ENCODE measurements at places on chromosomes 13 and 19.

DNA sequence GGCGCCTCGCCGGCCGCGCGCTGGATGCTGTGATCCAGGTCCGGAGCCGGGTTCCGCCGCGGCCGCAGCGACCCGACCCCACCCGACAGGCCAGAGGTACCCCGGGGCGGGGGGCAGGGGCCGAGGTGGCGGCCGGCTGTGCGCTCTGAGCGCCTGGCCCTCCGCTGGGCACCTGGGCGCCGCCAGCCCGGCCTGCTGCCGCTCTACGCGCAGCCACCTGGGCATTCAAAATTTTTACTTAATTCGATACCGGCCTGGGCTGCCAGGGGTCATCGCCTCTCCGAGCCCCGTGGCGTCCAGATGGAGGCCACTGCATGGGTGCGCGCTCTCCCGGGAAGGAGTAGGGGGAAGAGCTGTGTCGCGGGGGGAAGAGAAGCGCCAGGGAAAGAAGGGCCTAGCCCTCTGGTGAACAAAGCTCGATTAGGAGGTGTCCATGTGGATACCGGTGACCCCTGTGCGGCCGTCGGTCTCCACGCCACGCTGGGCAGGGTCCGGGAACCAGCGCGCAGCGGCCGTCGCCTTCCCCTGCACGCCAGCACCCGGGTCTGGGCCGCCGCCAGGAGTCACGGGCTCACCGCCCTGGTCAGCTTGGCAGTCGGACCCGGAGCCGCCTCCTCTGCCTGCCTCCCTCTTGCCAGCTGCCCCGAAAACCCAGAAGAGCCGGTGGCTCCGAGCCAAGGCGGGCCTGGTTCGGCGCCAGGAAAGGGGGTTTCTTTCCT, 666 bp downstream of the BIVM start:
- no peak for DNase-seq

- DNase-seq, result no peak
Observed at GRCh38 chr19:29836409-29836825, 24.6 kb downstream of the CCNE1 start.

DNA sequence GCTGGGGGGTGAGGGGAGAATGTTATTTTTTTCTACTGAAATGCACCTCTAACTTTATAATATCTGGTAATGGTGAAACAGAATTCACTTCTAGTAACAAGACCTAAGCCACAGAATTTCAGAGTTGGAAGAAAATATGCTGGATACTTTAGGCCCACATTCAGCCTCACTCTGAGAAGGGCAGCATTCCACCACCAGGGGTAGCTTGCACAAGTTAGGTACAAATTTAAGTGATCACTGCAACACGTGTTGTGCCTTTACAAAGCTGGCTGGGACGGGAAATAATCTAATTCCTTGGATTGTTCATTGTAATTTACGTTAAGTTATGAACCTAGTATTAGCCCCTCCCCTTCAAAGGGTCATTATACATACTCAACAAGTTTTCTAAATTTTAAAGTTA, 192.3 kb downstream of the RGCC start:
- DNase-seq, result no peak

DNA sequence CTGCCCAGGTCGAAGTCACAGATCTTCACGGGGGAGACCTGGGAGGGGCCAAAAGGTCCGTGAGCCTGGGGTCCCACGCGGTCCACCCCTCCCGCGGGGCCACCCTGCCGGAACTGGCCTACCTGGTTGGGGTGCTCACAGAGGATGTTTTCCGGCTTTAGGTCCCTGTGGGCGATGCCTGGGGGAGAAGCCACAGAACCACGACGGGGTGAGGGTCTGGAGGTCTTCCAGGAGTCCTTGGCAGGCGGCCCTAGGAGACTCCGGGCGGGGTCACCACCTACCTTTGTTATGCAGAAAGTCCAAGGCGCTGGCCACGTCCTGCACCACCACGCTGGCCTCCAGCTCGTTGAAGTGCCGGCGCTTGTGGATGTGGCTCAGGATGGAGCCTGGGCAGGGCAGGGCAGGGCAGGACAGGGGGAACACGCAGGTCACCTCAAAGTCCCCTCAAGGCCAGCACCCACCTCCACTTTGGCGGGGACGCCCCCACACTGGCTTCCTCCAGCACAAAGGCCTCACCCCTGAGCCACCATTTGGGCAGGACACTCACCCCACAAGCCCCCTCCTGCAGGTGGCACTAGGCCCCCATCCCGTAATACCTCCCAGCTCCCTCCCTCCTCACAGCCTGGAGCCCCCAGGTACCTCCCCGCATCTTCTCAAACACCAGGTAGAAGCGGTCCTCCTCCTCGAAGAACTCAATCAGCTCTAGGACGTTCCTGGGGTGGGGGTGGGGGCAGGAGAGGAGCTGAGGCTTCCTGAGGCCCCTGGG, 8.4 kb downstream of the MKNK2 start:
- DNase-seq, result no peak

GRCh38 chr19:34232566-34233481, 21.5 kb upstream of the GARRE1 start:
- peak; percentile 68 for DNase-seq

- DNase-seq, result no peak
Observed at GRCh38 chr13:72384186-72384823, 343.1 kb downstream of the MZT1 start.

DNA sequence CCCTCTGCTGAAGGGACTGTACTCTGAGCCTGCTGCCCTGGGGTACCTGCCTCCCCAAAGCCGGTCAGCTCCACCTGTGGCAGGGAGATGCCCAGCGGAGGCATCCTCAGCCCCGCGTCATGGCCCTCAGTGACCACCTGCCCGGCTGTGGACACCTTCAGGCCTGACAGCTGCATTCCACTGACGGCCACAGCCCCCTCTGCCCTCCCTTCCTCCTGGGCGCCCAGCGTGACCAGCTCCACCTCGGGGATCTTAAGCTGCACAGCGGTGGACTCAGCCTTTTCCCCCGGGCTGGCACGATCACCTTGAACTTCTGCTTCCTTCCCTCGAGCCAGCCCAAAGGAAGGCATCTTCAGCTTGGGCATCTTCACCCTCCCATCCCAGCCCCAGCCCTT, 4.8 kb upstream of the HIPK4 start:
- no peak for DNase-seq

- DNase-seq, result peak; percentile 74
Observed at GRCh38 chr19:19224852-19225494, 13.2 kb downstream of the NCAN start.

DNA sequence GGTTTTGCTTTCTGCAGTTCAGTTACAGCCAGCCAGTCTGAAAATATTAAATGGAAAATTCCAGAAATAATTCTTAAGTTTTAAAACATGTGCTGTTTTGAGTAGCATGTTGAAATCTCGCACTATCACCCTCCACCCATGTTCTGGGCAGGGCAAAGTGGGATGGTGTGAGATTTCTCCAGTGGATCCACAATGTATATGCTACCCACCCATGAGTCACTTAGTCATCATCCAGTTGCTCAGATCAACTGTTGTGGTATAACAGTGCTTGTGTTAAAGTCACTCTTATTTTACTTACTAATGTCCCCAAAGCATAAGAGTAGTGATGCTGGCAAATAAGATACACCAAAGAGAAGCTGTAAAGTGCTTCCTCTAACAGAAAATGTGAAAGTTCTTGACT, 56.4 kb downstream of the CYSLTR2 start:
- DNase-seq, result no peak

- DNase-seq, result no peak
Observed at GRCh38 chr13:104534847-104535246, 1468.6 kb upstream of the SLC10A2 start.

- no peak for DNase-seq
Observed at GRCh38 chr13:106403280-106403679, 132.2 kb downstream of the EFNB2 start.

GRCh38 chr13:65959305-65959704, 1270.8 kb downstream of the PCDH9 start:
- no peak for DNase-seq

GRCh38 chr13:65613004-65613403, 1617.1 kb downstream of the PCDH9 start:
- DNase-seq, result no peak

- DNase-seq, result no peak
Observed at GRCh38 chr13:52931539-52932431, 83.3 kb upstream of the PCDH8 start.

- DNase-seq, result no peak
Observed at GRCh38 chr13:42114912-42115311, 66.5 kb downstream of the DGKH start.
